Endodermal cell (in vitro differentiated cells): ENCODE measurements at places on chromosomes 4 and X. TPM values are rescaled to one million over a fixed set of nuclear protein-coding genes. Genes with fewer than 3 reads are reported as not detected.

DNA sequence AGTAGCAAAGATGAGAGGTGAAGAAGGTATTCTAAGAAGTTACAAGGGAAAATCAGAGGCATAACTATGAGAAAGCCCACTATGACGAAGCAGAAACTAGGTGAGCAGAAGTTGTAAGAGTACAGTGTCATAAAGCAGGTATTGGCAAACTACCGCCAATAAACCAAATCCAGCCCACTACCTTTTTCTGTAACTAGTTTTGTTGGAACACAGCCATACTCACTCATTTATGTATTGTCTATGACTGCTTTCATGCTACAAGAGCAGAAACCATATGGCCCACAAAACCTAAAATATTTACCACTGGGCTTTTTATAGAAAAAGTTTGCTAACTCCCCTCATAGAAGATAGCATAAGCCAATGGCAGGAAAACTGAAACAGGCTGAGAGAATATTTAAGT, 31.8 kb upstream of the ZCCHC13 start:
- H3K36me3 ChIP-seq: peaks cover 66% of the 10 kb centered on the region
- H3K27me3 ChIP-seq: no peaks in the 10 kb centered on the region
- no peak overlapping the region for H3K4me3 ChIP-seq
- no peaks in the 10 kb centered on the region for H3K4me1 ChIP-seq

- peak; percentile 90 for DNase-seq
- no peaks in the 10 kb centered on the region for H3K27me3 ChIP-seq
- H3K36me3 ChIP-seq: peaks cover 25% of the 10 kb centered on the region
- peak overlapping the region; percentile 92 for H3K4me3 ChIP-seq
These were observed 811 bp downstream of the ANKRD50 start for GRCh38 chr4:124711471-124712371.

- H3K4me1 ChIP-seq: no peaks in the 10 kb centered on the region
- H3K4me3 ChIP-seq: no peak overlapping the region
- no peaks in the 10 kb centered on the region for H3K27me3 ChIP-seq
- DNase-seq: no peak
These were observed 127.1 kb downstream of the SH3KBP1 start for GRCh38 chrX:19760345-19760744.

GRCh38 chr4:20249333-20249732, 2.4 kb upstream of the SLIT2 start:
- H3K27ac ChIP-seq: no peak overlapping the region
- H3K4me1 ChIP-seq: peaks cover 5% of the 10 kb centered on the region
- peaks cover 39% of the 10 kb centered on the region for H3K27me3 ChIP-seq
- DNase-seq: no peak

- no peak overlapping the region for H3K27ac ChIP-seq
- no peak for DNase-seq
- no peaks in the 10 kb centered on the region for H3K36me3 ChIP-seq
These were observed 22.1 kb downstream of the PPP1R2C start for GRCh38 chrX:42755815-42756214.

DNA sequence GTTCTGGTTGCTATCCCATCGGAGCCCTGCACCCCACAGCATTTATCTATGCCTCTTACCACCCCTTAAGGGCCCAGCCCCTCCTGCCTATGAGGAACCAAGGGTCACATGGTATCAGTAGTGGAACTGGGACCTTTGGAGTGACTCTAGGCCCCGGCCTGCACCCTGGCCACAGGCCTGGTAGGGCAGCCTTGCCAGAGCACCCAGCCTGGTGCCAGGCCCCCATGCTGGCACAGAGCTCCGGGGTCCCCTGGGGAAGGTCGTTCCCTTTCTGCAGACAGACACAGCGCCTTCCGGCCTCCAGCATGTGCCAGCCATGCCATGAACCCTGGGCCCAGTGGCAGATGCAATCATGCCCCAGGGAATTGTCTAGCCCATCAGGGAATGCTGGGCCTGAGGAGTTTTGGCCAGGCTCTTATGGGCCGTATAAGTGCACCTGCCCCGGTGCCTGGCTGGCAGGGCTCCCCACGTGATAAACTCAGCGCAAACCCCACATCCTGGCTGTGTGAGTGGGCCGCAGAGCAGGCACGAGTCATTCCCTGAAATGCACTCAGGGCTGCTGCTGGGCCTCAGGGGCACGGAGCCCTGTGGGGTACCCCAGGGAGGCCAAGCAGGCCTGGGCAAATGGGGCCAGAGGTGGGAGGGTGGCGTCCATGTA, 19.8 kb upstream of the ADD1 start:
- H3K27ac ChIP-seq: no peak overlapping the region
- peaks cover 32% of the 10 kb centered on the region for H3K36me3 ChIP-seq
- no peaks in the 10 kb centered on the region for H3K4me1 ChIP-seq
- no peaks in the 10 kb centered on the region for H3K27me3 ChIP-seq
- H3K4me3 ChIP-seq: no peak overlapping the region

- no peaks in the 10 kb centered on the region for H3K27me3 ChIP-seq
- H3K4me3 ChIP-seq: no peak overlapping the region
- no peak for DNase-seq
- no peak overlapping the region for H3K27ac ChIP-seq
These were observed 3.9 kb upstream of the SAT1 start for GRCh38 chrX:23779025-23779424.

DNA sequence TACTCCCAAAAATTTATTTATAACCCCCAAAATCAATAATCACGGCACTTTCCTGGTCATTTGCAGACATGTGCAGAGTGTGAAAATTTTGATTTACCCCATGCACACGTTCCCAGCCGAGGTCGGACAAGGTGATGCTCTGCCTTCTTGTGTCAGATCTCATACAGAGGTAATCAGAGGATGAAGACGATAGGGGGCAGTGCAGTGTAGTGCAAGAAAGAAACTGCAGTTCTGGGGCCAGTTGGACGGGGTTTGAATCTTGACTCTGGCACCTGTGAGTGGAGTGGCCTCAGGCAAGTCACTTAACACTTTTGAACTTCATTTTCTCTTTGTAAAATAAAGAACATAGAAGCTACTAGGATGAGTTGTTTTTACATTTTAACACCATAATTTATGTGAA, 88.4 kb downstream of the FRMPD3 start:
- no peaks in the 10 kb centered on the region for H3K27me3 ChIP-seq
- H3K4me3 ChIP-seq: no peak overlapping the region
- no peaks in the 10 kb centered on the region for H3K4me1 ChIP-seq

The VCX gene
- total RNA-seq: 0.64 TPM in 1 of 3 replicates, not detected in the others

The PCDH18 gene
- 9.2 and 9.6 TPM in 2 replicates for total RNA-seq

The BEX1 gene
- 101 to 144 TPM (median 136 TPM) in 3 replicates for total RNA-seq

The MAGEA6 gene
- not detected in 2 replicates for total RNA-seq

The LEF1 gene
- total RNA-seq: 0.77 to 1.6 TPM (median 1.1 TPM) in 3 replicates

The CAPN6 gene
- total RNA-seq: 1.8 and 2.5 TPM in 2 replicates

The PARM1 gene
- 1.1 and 1.6 TPM in 2 replicates for total RNA-seq
